ENCODE measurements at places on chromosomes 5 and 9.

DNA sequence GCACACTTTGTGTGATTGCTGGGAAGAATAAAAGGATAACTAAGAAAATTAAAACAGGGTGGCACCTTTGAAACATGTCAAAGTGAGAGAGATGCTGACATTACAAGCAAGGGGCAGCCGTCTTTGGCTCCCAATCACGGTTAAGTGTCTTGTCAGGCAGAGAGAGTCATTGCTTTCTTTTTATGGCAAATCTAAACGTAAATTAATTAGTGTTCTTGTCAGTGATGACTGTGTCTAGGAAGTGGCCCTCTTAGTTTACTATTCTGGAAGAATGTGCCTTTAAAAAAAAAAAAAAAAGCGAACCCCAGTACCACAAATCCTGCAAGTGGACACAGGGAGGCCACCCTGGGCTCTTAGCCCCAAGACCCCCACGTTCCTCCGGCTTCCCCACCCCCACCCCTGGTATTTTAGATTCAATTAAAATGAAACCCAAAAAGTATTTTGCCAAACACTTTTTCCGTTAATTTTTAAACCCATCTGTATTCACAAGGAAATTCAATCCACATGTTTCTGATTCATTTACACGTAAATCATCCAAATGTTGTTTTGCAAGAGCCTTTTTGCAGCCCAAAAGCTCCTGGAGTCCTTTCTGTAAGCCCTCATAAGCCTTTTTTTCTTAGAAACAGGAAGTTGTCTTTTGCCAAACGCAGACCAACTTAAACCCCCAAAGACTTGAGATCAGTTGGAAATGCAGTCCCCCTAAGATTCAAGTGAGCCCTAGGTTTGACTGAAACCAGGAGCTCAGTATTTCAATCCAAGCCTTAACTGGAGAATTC lies 399.3 kb downstream of the EBF1 start:
- DNase-seq = no peak

- DNase-seq = no peak
Measured at GRCh38 chr9:94944626-94945025, 218.1 kb downstream of the AOPEP start.

- DNase-seq = no peak
Measured at GRCh38 chr9:132008184-132008803, 71.4 kb downstream of the MED27 start.

GRCh38 chr5:6396836-6397535 lies 18.6 kb upstream of the MED10 start:
- no peak for DNase-seq

DNA sequence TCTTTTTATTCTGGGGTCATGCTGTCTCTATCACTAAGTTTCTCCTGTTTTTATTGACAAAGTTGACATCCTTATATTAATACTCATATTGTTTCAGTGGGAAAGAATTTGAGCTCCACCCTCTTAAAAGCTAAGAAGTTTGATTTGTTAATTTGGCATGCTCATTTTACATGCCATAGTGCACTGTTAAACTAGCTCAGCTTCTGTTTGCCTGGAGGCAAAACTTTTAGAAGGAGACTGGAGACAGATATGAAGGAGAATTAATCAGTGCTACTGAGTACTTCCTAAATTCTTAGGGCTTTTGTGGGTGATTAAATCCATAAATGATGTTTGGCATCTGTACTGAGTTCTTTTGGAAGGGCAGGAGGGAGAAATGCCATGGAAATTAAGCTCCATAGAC lies 138.9 kb downstream of the NTRK2 start:
- no peak for DNase-seq

All from CD8-positive, alpha-beta memory T cell (primary cell).